ENCODE measurements at places on chromosomes 5 and 9. TPM values are rescaled to one million over a fixed set of nuclear protein-coding genes. Genes with fewer than 3 reads are reported as not detected.

DNA sequence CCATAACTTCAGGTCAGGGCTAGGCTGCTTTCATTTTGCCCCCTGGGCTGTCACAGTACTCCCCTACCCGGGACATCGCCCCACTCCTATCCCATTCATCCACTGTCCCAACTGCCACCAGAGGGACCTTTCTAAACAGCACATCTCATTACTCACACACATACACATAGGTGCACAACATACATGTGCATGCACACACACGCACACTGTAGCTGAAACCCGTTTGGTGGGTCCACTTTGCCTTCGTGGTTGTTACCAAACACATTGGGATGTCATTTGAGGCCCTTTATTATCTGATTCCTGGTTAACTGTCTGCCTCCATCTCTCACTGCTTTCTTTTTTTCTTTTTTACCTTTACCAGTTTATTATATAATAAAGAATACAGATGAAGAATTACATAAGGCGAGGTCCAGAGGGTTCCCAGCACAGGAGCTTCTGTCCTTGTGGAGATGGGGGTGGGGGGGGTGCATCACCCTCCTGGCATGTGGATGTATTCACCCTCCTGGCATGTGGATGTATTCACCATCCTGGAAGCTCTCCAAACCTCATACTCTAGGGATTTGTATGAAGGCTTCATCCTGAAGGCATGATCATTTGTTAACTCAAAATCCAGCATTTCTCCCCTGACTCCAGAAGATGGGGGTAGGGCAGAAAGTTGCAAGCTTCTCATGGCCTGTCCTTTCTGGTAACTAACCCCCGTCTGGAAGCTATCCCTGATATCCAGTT is 186.0 kb downstream of the GOLPH3 start:
- DNase-seq, result no peak

DNA sequence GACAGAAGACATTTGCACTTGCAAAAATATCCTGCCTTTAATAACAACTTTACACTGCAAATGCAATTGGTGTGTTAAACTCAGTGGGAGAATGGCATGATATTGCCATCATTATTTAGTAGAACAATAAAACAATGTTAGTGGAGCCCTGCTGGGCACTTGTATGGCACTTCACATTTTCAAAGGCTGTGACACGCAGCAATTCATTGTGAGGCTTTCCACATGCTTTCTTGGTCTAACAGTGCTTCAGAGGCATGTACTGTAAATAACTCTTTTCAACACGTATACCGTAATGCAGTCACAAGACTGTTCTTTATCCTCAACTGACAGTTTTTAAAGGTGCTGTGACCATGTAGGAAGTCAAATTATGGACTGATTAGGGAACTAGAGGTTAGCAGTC is 155.5 kb upstream of the EPB41L4A start:
- no peak for DNase-seq

GRCh38 chr9:101707721-101708120 is 30.7 kb downstream of the GRIN3A start:
- DNase-seq, result no peak

GRCh38 chr5:149447373-149448367 is 68.6 kb upstream of the IL17B start:
- no peak for DNase-seq

- DNase-seq, result no peak
Observed at GRCh38 chr5:58545912-58546311, 37.0 kb upstream of the RAB3C start.

GRCh38 chr5:6856653-6857052 is 143.4 kb downstream of the TENT4A start:
- DNase-seq, result no peak

GRCh38 chr5:126007841-126008240 is 415.4 kb upstream of the GRAMD2B start:
- no peak for DNase-seq

GRCh38 chr5:173451031-173451430 is 122.8 kb upstream of the STC2 start:
- DNase-seq, result no peak

DNA sequence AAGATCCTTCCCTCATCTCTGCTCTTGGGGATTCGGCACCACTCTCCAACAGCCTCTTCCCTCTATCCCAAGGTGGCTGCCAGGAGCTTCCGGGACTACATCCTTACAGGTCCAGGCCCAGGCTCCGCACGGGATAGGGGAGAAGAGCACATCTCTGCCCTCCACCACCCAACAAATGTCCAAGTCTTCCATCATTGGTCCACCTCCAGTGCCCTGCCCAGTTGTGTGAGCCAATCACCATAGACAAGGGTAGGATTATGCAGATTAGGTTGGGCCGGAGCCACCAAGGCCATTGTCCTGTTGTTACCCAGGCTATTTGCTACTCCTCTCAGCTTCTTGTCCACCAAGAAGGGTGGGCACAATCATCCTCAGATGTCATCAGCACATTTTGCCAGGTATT is 9.1 kb downstream of the UNC5A start:
- no peak for DNase-seq

Gene PSAT1
- total RNA-seq, result 302 TPM

GRCh38 chr9:125262294-125262991 is 817 bp downstream of the GAPVD1 start:
- no peak for DNase-seq

DNA sequence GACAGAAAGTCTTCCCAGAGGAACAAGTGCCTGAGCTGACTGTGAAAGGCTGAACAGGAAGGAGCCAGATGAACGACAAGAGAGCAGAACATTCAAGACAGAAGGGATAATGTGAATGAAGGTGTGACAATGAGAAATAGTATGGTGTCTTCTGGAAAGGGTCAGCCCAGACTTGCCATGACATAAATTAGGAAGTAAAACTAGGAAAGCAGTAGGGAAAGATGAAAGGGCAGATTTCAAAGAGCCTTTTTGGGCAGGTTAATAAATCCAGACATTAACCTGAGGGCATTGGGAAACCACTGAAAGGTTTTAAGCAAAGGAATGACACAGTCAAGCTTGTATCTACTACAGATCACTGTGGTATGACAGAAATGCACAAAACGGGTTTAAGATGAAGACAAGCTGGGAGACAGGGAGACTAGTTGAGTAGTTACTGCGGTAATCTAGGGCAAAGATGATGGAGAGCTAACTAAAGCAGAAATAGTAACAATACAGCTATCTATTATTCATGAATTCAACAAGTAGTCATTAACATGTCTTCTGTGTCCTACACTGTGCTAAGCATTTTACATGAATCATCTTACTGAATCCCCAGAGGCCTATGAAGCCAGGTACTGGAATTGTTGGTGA is 580.9 kb upstream of the WWC1 start:
- no peak for DNase-seq

- no peak for DNase-seq
Observed at GRCh38 chr5:142772446-142773293, 2.5 kb downstream of the ARHGAP26 start.

DNA sequence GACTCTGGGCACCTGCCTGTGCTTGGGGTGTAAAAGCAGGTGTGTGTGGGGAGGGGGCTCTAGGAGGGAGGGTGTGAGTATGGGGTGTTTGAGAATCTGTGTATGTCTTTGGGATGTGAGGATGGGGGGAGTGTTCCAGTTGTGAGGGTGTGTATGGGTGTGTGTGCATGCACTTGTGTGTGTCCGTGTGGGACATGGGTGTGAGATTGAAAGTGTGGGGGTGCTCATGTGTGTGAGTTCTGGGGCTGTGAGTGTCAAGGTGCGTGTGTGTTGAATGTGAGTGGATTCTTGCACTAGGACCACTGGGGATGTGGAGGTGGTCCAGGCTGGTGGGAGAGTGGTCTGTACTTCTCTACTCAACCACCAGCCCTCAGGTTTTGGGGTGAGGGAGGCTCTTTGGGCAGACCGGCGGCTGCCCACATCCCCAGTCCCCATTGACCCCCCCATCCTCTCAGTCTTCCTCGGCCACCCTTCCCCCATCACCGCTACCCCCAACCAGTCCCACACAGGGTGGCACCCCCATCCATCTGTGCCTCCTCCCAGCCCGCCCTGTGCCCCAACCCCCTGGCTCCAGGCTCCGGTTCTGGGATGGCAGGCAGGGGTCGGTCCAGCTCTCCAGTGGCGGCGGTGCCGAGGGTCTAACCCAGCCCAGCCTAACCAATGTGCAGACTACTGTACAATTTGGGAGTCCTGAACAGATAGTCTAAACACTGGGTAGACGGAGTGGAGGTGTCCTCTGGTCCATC is 31.5 kb downstream of the GOLGA2 start:
- DNase-seq, result no peak

DNA sequence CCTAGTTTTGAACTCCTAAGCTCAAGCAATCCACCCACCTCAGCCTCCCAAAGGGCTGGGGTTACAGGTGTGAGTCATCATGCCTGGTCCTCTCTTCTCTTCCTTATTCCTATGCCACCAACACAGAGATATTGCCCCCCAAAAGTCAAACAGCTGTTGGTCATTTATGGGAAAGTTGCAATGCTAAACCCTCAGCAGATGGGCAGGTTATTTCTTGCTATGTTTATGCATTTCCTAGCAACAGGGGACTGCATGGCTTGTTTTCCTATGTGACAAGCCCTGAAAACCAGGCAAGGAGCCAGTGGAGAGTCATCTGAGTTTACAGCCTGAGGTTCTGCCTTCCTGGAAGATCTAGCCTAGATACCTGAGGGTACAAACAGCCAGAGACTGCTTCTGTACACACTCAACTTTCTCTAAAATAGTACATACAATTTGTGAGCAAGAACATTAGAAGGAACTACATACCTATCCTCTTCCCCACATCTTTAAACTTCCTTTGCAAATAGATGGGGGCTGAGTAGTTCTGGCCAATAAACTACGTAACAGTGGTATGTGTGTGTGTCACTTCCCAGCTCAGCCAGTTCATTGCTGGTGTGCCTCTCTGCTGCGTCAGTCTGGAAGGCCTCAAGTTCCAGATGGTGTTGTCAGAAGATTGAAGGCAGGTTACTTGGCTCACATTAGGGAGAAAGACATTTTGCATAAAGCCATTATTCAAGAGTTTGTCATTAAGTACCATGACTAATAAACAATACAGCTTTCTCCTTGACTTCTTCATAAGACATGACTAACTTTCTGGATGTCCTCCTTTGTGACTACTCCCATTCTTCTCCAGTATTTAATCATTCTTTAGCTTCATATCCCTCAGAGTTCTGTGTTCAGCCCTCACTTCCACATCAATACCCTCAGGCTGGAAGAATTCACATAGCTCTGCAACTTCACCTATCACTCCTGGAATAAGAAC is 65.3 kb downstream of the CSNK1A1 start:
- DNase-seq, result no peak

Gene IL9
- not detected for total RNA-seq

Gene RLN1
- total RNA-seq, result not detected

DNA sequence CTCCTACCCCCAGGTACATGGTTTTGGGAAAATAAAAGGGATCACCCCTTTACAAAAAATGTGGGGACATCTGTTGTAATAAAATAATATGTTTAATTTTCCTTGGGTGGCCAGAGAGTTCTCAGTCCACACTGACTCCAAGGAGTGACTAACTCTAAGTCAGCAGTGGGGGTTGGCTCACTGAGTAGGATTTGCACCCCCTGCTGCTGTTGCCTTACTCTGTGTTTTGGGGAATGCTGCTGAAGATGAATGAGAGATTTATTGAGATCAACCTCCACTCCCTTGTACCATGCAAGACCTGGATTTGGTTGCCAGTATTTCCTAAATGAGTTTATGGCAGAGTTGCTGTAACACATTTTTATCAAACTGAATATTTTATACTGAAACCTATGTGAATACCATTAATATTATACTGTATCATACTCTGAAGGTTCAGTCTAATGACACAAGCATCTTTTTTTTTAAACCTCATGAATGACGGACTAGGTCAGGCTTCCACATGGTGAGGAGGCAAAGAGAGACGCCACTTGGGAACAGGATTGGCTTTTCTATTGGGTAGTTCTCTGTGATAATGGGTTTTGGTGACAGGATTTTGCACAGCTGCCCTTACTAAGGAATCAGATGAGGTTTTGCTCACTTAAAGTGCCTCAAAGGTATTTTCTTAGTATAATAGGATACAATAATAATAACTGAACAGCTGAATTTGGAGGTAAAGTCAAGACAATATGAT is 121.3 kb upstream of the OSMR start:
- DNase-seq, result no peak

Gene CDC20B
- total RNA-seq, result not detected

GRCh38 chr5:96004087-96004486 is 42.4 kb upstream of the ELL2 start:
- no peak for DNase-seq

- no peak for DNase-seq
Observed at GRCh38 chr5:179461576-179461975, 88.8 kb upstream of the RUFY1 start.

Gene SLCO6A1
- total RNA-seq, result 1.1 TPM

DNA sequence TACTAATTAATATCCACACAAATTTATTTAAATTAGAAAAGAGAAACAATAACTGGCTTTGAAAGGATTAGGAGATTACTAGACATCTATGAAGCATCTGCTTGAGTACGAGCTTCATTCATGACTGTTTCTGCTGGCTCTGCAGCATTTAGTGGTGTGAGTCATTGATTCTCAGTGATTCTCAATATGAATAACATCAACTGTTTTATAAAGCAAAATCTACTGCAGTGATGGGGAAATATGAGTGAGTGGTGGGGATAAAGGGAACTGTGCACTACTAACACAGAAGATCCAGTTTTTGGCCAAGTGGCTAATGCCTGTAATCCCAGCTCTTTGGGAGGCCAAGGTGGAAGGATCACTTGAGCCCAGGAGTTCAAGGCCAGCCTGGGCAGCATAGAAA is 8.4 kb downstream of the FNBP1 start:
- DNase-seq, result no peak

GRCh38 chr9:88947581-88948573 is 43.4 kb upstream of the S1PR3 start:
- no peak for DNase-seq

- DNase-seq, result no peak
Observed at GRCh38 chr9:34987160-34987901, 2.2 kb upstream of the DNAJB5 start.

Data from chondrocyte (in vitro differentiated cells).